ENCODE measurements at places on chromosomes 12 and 14.

GRCh38 chr14:69093631-69094421 lies 59.1 kb downstream of the DCAF5 start:
- DNase-seq: no peak

- no peak for DNase-seq
Measured at GRCh38 chr12:95620171-95620570, 68.9 kb upstream of the USP44 start.

- DNase-seq: no peak
Measured at GRCh38 chr12:57632073-57632957, 686 bp downstream of the B4GALNT1 start.

DNA sequence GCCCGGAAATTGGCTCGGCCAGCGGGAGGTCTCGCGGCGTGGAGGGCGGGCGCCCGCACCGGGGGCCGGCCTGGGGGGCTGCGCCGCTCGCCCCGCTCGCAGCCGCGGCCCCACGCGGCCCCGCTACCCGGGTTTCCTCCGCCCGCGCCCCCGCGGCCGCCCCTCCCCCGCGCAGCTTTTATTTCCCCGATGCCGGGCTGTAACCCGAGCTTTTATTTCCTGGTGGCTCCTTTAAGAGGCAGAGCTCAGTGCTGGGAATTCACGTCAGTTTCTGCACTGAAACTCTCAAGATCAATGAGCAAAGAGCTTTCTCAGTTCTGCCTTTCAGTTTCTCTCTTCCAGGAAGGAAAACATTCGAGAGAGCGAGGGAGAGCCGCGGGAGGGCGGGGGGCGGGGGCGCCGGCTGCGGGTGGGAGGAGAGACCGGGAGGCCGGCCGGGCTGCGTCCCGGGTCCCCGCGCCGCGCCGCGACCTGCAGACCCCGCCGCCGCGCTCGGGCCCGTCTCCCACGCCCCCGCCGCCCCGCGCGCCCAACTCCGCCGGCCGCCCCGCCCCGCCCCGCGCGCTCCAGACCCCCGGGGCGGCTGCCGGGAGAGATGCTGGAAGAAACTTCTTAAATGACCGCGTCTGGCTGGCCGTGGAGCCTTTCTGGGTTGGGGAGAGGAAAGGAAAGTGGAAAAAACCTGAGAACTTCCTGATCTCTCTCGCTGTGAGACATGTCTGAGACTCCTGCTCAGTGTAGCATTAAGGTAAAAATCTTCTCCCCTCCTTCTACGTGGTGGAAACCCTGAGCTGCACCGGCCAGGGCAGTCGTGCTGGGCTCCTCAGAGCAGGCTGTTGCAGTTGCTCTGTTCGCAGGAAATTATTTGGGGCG lies at the start of gene ETV6:
Gene ETV6 (plus strand): TSS at position 262 of the 873 bp plus-strand sequence. CDS start 454 bp downstream, at position 716.
- peak; percentile 92 for DNase-seq

DNA sequence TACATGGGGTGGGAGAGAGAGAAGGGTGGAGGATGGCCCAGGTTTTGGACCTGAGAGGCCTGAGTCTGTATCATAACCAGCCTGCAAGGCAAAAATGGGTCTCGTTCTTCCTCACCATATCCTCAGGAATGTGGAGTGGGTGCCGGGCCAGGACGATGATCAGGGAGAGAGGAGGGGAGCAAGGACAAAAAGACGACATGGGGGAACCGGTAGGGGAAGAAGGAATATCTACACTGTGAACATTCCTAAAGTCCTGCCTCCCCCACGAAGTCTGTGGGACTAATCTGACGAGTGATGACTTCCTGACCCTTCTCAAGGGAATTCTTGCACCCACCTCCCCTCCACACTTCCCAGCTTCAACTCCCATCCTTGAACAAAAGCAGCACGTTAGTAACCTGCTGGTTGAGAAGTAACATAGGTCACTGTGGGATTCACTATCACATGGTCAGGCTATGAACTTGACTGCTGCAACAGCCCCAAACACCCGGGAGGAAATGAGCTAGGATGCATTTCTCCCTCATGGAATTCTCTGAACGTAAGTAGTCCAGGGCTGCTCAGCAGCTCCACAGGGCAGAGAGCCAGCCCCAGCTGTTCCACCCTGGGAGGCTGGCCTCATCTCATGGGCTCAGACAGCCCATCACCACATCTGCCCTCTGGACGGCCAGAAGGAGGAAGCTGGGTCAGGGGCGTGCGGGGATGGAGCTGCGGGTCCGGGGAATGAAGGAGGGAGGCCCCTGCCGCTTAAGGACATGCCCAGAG lies 36.8 kb upstream of the VWF start:
- no peak for DNase-seq

- DNase-seq: no peak
Measured at GRCh38 chr12:32431025-32431424, 31.7 kb downstream of the FGD4 start.
